ENCODE measurements at places on chromosomes 3 and 15.

DNA sequence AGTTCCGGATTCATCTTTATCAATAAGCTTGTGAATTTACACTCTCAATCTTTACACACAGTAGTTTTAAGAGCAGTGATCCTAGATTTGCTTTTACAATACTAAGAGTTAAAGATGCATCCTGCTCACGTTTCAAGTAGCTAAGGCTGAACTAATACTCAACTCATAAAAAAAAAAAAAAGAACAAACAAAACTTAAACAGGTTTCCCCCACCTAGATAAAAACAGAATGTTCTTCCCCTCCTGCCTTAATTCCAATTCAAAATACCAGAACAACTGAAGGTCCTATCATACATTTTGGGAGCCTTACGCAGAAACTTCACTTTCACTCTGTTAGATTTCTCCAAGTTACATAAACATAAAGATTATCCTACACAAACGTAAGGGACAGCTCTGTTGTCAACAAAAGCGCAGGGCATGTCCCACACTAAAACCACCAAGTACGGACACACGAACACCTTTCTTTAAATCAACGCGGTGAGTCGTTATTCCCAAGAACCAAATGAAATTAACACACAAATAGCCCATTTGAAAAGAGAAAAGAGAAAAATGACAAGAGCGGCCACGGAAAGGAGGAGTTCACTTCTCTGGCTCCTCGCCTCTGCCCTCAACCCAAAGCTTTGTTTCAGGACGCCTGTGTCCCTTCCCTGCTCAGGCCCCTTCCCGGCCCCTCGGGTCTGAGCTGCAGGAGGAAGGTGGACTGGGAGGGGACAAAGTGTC, 941 bp downstream of the CBLB start:
- no peak for DNase-seq

- no peak for DNase-seq
Observed at GRCh38 chr3:15094187-15094875, 4.6 kb downstream of the RBSN start.

GRCh38 chr15:65757256-65757655, 34.8 kb downstream of the DENND4A start:
- DNase-seq = no peak

DNA sequence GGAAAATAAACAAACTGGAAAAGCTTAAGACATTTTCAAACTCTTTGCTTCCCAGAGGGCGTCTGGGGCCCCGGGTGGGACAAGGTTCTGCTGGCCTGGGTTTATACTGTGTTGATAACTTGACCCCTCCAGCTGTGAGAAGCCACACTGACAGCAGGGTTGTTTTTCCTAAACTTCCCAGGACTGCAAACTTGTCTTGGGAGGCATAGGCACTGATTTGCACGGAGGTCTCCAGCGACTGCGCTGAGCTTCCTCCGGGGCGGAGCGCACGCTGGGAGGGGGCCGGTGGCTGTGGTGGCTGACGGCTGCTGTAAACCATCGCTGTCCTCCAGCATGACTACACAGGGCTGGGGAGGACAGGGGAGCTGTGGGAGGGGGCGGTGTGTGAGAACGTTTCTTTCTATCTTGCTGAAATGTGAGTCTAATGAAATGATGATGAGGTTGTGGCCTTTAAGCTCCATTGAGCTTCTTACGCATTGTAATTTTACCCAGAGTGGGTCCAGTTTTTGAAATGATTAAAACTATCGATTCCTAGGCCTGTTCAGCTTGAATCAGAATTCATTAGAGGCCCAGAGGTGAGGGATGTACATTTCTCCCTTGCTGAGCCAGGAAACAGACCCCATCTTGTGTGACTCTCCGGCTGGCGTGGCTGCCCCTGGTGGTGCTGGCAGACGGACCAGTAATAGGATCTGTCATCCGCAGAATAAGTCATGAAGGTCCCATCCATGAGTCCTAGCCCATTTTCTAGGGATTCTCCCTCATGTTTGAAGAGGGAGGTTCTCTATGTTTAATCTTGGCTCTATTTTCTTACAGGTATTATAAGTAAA, 40.5 kb upstream of the VPS8 start:
- no peak for DNase-seq

GRCh38 chr15:93341164-93341563, 252.2 kb upstream of the RGMA start:
- no peak for DNase-seq

DNA sequence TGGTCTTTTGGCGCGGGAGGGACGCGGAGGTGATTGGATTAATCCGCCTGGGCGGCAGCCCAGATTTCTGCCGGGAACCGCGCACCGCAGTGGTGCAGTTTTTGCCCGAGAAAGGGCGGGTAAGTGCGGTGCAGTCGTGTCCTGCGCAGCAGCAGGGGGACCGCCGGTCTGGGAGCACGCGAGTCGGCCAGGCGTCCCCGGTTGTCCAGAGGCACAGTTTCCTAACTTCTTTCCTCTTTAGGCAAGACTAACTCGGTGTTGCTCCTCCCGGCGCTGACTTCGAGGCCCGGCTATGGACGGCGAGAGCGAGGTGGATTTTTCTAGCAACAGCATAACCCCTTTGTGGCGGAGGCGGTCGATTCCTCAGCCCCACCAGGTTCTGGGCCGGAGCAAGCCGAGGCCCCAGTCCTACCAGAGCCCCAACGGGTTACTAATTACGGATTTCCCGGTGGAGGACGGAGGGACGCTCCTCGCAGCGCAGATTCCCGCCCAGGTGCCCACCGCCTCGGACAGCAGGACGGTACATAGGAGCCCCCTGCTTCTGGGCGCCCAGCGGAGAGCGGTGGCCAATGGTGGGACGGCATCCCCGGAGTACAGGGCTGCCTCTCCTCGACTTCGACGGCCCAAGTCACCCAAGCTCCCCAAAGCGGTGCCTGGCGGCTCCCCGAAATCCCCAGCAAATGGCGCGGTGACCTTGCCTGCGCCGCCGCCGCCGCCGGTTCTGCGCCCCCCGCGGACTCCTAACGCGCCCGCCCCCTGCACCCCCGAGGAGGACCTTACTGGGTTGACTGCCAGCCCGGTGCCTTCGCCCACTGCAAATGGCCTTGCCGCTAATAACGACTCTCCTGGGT, 736 bp downstream of the ARHGEF26 start:
- no peak for DNase-seq

GRCh38 chr15:99842071-99842470, 108.8 kb upstream of the LYSMD4 start:
- no peak for DNase-seq

- no peak for DNase-seq
Observed at GRCh38 chr3:53158765-53159155, 2.2 kb upstream of the PRKCD start.

DNA sequence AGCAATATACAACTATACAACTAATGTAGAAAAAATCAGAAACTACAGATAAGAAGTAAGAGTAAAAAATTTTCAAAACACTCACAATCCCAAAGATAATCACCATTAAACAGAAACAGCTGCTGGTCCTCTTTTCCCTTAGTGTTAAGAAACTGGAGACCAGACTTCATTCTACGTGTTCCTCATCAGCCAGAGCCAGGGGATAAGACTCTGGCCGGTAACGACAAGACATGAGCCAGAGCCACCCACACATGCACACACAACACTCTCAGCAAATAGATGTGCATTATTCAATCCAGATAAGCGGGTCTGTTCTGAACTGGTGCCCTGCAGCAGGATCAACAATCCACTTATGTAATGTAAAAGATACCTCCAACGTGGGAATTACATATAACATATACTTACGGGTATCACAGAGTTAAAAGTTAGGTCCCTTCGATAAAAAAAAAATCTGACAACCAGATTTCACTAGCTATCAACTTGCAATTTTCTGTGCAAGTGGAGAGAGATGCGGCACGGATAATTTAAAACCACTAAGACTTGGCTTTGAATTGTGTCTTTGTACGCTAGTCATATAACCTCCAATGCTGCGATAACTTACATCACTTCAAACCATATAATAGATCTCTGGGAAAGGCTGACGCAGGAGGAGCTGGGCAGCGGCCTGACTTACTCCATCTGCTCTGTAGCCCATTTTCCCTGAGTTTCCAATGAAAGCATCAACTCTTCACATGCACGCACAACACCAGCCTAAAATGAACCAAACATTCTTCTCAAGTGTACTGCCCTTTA, 17.8 kb downstream of the PRICKLE2 start:
- no peak for DNase-seq

DNA sequence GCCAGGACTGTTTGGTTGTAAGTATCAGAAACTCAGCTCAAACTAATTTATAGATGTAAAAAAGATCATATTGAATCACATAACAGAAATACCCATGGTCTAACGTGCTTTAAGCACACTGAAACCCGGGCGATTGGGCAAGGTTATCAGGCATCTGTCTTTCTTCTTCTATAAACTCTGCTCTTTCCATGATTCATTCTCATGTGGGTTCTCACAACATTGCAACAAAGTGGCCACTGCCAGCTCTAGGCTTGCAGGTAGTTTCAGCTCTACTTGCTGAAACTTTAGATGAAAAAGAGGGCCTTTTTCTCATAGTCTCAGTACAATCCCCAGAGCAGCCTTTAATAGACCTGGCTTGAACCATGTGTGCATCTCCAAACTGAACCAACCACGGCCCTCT, 456.1 kb downstream of the MFSD1 start:
- DNase-seq = no peak

- DNase-seq = no peak
Observed at GRCh38 chr3:144332868-144333267, 361.2 kb downstream of the DIPK2A start.

- DNase-seq = no peak
Observed at GRCh38 chr3:111598552-111598951, 3.4 kb upstream of the ZBED2 start.

DNA sequence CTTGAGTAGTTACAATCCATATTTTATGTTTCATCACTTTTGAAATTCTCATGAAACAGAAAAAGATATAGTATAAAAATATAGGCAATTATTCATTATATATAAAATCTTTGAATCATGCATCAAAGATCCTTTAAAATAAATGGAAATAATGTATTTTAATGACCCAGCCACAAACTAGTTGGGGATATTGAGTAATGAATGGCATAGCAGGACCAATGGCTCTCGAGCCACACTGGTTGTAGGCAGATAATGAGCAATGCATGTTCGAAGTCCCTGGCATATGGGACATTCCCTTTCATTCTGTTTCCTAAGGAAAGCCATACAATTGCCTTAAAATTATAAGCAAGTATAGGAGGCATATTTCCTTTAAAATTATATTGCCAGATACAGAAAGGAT, 107.4 kb upstream of the IL12A start:
- no peak for DNase-seq

GRCh38 chr15:35130245-35130644, 45.1 kb upstream of the NANOGP8 start:
- DNase-seq = no peak

GRCh38 chr3:37262816-37263393, 88.5 kb upstream of the LRRFIP2 start:
- no peak for DNase-seq

- DNase-seq = no peak
Observed at GRCh38 chr3:149585401-149585726, 72.5 kb downstream of the WWTR1 start.

DNA sequence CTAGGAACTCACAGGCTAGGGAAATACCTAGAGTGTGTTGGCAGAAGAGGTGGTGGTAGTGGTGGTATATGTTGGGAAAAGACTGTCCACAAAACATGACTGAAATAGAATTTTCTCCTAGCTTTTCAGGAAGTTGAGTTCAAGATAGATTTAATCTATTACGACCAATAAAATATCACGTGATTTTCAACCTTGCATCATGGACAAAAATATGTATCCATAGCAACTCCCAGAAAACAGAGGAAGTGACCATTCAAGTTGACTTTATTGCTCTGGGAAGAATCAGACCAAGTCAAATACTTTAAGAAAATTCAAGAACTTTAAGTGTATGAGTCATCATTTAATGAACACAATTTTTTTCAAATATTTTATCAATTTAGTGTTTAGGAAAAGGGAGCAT, 347.0 kb upstream of the ZNF385D start:
- no peak for DNase-seq

DNA sequence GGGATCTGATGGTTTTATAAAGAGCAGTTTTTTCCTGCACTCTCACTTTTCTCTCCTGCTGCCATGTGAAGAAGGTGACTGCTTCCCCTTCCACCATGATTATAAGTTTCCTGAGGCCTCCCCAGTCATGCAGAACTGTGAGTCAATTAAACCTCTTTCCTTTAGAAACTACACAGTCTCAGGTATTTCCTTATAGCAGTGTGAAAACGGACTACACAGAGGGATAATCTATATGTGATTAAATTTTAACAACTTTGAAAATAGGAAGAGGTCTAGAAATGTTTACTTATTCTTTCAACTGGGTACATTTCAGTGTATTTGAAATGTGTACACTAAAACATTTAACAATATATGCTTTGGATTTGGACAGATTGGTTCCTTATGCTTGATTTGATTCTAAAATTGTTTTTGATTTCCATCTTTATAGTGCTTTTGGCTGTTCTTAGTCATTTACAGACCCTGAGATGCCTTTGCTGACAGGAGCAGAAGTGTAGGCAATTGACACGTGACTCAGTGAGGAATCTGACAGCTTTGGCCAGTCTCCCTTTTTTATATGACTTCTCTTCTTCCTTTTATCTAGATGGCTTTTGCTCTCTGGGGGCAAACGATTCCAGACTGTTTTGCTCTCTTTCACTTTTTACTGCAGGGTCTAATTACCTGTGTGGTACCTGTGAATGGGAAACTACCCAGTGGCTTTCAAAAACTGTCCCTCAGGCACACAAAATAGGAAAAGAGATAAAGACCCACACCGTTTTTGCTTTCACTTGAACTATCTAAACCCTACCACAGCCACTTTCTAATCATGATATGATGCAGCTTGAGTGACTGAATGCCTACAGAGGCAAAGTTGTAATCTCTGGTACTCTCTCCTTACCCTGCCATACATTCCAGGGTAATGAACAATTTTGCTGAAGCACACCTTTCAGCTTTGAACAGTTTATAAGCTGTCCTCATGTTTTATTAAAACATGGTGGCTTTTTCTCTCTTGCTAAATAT, 422.6 kb downstream of the ROBO1 start:
- no peak for DNase-seq

- DNase-seq = no peak
Observed at GRCh38 chr15:53791581-53791980, 32.1 kb upstream of the WDR72 start.

DNA sequence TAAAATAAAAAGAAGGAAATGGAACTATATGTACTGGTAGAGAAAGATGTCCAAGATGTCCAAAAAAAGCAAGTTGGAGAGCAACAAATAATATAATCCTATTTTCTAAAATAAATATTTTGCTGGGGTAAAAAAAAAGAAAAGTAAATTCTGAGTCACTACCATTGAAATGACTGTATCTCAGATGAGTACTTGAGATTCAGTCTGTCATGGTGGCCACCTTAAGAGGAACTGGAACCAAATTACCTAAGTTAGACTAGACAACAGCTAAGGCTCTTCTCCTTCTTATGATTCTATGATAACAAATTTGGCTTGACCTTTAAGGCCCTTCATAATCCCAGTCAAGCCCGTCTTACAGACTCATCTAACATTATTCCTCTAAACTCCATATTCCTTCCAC, 270.6 kb upstream of the HES1 start:
- no peak for DNase-seq

GRCh38 chr15:64525828-64526530, 65.6 kb downstream of the ZNF609 start:
- DNase-seq = no peak
